ENCODE measurements at places on chromosomes 7 and 10. TPM values are rescaled to one million over a fixed set of nuclear protein-coding genes. Genes with fewer than 3 reads are reported as not detected.

Gene ACADSB
- total RNA-seq = 35.6 TPM

DNA sequence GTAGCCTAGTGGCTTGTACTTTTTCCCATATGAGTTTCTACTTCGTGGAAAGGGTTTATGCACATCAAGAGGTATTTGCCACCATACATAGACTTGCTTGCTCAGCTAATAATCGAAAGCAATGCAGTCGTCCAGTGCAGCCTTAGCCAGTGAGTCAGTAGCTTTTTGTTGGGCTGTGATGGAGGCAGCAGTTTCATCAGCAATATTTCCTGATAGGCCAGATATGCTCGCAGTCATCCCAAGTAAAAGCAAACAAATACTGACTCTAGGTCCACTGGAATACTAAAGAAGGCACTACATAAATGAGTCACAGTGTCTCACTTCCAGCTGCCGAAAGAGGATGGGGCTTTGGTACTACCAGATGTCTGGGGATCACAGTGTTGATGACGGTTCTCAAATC, 2.1 kb upstream of the BNIP3 start:
- H3K4me3 ChIP-seq = no peak overlapping the region
- peaks cover 8% of the 10 kb centered on the region for H3K27me3 ChIP-seq
- no peak overlapping the region for H3K27ac ChIP-seq

- peaks cover 46% of the 10 kb centered on the region for H3K4me1 ChIP-seq
- H3K4me3 ChIP-seq = no peak overlapping the region
- peaks cover 3% of the 10 kb centered on the region for H3K27me3 ChIP-seq
- DNase-seq = no peak
- no peak overlapping the region for H3K27ac ChIP-seq
These were observed 61.0 kb downstream of the STEAP1B start for GRCh38 chr7:22438994-22439393.

DNA sequence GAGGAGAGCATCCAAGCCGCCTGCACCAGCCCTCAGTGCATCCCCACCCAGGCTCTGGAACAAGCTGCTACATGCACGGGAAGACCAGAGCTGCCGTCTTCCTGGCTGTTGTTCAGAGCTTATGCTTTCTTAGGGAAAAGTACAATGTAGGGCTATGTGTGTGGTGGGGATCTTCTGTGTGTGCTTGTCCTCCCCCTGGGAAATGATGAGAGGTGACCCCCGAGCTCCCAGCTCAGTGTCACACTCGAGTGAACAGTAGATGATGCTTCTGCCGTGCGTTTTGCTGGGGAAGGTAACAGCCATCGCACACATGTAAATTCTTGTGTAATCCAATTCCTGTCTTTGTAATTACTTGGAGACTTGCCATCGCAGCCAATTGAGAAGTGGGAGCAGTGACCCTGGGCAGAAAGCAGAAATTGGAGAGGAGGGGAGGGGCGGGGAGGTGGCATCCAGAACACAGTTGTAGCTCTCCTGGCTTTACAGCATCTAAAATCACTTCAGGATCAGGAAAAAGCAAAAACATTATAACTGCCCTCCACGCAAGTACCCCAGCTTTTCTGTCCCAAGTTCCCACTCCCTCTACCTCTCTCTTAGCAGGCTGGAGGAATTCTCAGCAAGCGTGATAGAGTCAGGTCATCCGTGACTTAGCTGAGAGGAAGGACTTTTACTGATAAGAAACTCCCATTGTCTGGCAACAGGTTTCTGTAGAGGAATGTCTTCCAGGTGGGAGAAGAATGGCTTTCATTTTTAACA, 149.6 kb downstream of the TCF7L2 start:
- H3K4me3 ChIP-seq = no peak overlapping the region
- H3K27me3 ChIP-seq = peaks cover 11% of the 10 kb centered on the region
- peak; percentile 10 for DNase-seq
- peaks cover 38% of the 10 kb centered on the region for H3K4me1 ChIP-seq
- peaks cover 15% of the 10 kb centered on the region for H3K36me3 ChIP-seq

DNA sequence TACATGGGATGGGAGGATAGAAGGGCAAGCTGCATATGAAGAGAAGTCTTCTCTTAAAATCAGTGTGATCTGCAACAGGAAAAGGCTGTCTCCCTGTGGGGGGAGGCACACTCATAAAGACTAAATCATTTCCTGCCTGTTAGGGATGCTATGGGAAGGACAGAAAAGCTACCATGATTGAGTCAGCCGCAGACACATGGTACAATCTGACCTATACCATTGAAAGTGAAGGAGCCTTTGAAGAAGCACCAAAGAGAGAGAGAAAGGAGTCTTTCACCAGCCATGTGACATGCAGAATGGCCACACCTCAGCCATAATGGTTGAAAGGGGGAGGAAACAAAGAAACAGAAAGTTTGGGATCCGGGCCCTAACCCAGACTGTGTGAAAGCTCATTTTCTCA, 29.1 kb downstream of the NUDCD3 start:
- peaks cover 8% of the 10 kb centered on the region for H3K36me3 ChIP-seq
- H3K4me3 ChIP-seq = no peak overlapping the region
- DNase-seq = no peak

- H3K4me3 ChIP-seq = no peak overlapping the region
- H3K27me3 ChIP-seq = no peaks in the 10 kb centered on the region
- no peaks in the 10 kb centered on the region for H3K36me3 ChIP-seq
- H3K27ac ChIP-seq = no peak overlapping the region
- DNase-seq = no peak
These were observed 56.6 kb downstream of the PARD3 start for GRCh38 chr10:34758447-34758996.

Gene ZNF775
- 12.1 TPM for total RNA-seq

DNA sequence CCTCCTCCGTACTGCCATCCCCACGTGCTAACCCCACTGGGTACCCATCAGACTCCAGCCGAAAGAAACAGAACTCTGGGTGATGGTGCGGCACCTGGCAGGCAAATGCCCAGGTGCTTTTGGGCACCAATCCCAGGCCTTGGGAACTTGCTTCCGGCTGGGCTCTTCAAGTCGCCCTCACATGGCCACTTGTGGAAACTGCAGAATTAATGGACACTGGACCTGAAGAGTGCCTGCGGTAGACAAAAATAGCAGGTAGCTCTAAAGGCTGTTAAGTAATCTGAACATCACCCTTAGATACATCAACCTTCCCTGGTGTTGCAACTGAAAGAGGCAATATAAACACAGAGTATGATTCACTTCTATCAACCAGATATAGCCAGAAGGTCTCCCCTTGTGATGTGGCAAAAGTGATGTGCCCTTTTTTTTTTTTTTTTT, 644.4 kb downstream of the GRM8 start:
- H3K27ac ChIP-seq = no peak overlapping the region
- H3K4me1 ChIP-seq = no peaks in the 10 kb centered on the region
- H3K36me3 ChIP-seq = no peaks in the 10 kb centered on the region
- H3K27me3 ChIP-seq = no peaks in the 10 kb centered on the region
- peak; percentile 44 for DNase-seq

GRCh38 chr7:139598642-139599041, 75.2 kb downstream of the CLEC2L start:
- H3K4me3 ChIP-seq = no peak overlapping the region
- H3K4me1 ChIP-seq = peaks cover 6% of the 10 kb centered on the region
- DNase-seq = no peak
- H3K27ac ChIP-seq = no peak overlapping the region

All from endothelial cell (in vitro differentiated cells).